Lung microvascular endothelial cell (primary cell): ENCODE measurements at places on chromosomes 1 and 21. TPM values are rescaled to one million over a fixed set of nuclear protein-coding genes. Genes with fewer than 3 reads are reported as not detected.

OPTC gene
- total RNA-seq: not detected in 2 replicates

GRCh38 chr21:41803316-41803715, 36.5 kb upstream of the RIPK4 start:
- DNase-seq: no peak

BARHL2 gene
- total RNA-seq: not detected in 2 replicates

SH2D1B gene
- total RNA-seq: 0.22 TPM in 1 of 2 replicates, not detected in the other

SLC25A34 gene
- 0.22 and 0.60 TPM in 2 replicates for total RNA-seq

TSPEAR gene
- total RNA-seq: under 0.01 TPM in 2 replicates

GRCh38 chr1:88540255-88540654, 143.8 kb upstream of the PKN2 start:
- DNase-seq: no peak

- no peak for DNase-seq
Measured at GRCh38 chr1:242139442-242139841, 140.5 kb upstream of the MAP1LC3C start.

DNA sequence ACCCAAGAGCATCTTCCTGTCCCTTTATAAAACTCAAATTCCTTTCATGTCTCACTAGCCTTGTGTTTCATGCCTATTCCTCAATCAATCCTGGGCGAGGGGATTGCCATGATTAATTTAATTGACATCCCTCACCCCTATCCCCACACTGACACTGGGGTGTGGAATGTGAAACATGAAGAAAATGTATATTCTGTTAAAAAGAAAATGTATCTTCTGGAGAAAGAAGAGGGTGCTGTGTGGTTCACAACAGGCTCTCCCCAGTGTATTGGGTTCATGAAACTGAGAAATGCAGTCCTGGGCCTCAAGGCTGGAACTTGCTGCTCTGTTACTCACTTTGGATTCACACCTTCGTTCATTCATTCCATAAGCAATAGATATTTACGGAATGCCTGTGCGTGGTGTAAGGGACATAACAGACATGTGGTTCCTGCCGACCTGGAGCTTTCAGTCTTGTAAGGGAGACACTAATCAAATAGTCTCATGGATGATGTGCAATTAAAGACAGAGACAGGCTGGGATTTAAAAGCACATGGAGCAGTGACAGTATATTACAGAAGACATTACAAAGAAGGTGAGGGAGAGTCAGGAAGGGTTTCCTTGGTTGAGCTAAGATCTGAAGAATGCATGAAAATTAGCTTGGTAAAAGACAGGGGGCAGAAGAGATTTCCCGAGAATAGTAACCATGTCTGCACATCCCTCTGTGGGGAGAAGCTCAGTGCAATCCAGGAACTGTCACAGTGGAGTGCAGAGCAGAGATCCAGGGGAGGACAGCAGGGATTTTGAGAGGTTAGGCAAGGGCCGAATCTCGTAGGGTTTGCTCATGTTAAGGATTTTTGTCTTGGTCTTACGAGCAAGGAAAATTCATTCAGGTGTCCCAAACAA, 32.1 kb downstream of the SERTAD4 start:
- no peak for DNase-seq

- no peak for DNase-seq
Measured at GRCh38 chr21:15309022-15309590, 244.3 kb upstream of the NRIP1 start.

DNA sequence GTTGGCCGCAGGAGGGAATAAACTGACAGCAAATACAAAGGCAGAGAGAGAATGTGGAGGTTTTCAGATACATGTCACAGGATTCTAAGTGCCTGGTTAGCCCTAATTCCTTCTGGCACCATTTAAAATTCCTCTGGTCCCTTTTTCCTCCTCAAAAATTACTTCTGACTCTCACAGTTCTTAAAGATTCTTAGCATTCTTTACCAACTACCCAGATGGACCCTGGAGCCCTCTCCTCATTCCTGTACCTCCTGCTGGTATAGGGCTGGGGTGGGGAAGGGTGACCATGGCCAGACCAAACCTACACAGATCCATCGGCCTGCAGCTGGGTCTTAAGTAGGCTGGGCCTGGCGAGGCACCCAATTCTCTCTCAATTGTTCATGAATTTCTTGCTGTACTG, 7.2 kb downstream of the MKNK1 start:
- no peak for DNase-seq

GRCh38 chr1:3244927-3245315, 175.9 kb downstream of the PRDM16 start:
- DNase-seq: no peak

CYP2J2 gene
- total RNA-seq: under 0.01 and 0.20 TPM in 2 replicates

DNA sequence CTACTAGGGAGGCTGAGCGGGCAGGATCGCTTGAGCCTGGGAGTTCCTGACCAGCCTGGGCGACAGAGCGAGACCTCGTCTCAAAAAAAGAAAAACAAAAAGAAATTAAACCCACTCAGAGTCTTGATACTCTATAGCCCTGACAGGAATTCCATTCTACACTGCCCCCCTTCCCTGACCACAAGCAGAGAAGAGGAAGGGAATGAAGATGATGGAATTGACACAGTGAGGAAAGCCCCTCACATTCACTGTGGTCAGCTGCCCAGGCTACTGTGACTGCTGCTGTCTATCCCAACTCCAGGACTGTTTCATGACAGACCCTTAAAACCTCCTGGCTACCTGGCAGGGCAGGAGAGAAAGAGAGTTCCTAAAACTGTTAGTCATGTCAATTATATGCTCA, 12.1 kb downstream of the LIN9 start:
- DNase-seq: no peak

- DNase-seq: no peak
Measured at GRCh38 chr1:938711-939489, 15.2 kb downstream of the SAMD11 start.

- DNase-seq: peak; percentile 37
Measured at GRCh38 chr1:84286071-84286470, 15.4 kb upstream of the SAMD13 start.

GRCh38 chr1:178282949-178283367, 189.1 kb downstream of the RASAL2 start:
- DNase-seq: peak; percentile 70

DNA sequence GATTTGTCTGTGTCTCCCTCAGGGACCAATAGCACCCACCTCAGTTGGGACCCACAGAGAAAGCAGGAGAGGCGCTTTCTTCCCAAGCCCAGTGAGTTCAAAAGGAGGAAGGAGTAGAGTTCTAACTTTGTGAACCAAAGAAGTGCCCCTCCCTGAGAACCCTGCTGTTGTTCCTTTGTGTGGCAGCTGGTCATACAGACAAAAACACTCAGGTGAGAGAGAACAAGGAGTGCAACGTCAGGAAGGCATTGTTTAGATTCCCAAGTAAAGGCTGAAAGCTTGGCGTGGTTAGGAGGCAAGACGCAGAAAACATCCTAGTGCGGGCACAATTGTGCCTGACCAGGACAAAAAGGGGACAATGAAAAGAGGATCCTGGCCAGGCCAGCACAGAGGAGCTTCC, 654.6 kb downstream of the KIF26B start:
- DNase-seq: no peak

- no peak for DNase-seq
Measured at GRCh38 chr21:28496517-28496916, 496.2 kb downstream of the LTN1 start.

- DNase-seq: no peak
Measured at GRCh38 chr1:209403921-209404320, 179.6 kb upstream of the CAMK1G start.

DNA sequence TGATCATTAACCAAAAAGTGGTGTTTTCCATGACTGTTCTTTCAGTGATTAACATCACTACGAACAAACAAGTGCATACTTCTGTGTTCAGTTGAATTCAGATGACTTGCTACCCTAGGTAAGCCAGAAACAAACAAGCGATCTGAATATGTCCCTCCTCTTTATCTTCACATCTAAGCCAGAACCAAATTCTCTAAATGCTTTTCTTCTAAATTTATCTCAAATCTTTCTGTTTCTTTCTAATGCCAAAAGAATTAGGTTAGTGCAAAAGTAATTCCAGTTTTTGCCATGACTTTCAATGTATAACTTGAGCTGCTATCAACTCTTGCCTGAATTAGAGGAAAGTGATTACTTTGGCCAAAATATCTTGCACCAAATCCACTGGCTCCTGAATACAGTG, 481.2 kb downstream of the COL11A1 start:
- DNase-seq: no peak

GRCh38 chr1:167617153-167618147, 12.6 kb upstream of the RCSD1 start:
- peak; percentile 68 for DNase-seq

DNA sequence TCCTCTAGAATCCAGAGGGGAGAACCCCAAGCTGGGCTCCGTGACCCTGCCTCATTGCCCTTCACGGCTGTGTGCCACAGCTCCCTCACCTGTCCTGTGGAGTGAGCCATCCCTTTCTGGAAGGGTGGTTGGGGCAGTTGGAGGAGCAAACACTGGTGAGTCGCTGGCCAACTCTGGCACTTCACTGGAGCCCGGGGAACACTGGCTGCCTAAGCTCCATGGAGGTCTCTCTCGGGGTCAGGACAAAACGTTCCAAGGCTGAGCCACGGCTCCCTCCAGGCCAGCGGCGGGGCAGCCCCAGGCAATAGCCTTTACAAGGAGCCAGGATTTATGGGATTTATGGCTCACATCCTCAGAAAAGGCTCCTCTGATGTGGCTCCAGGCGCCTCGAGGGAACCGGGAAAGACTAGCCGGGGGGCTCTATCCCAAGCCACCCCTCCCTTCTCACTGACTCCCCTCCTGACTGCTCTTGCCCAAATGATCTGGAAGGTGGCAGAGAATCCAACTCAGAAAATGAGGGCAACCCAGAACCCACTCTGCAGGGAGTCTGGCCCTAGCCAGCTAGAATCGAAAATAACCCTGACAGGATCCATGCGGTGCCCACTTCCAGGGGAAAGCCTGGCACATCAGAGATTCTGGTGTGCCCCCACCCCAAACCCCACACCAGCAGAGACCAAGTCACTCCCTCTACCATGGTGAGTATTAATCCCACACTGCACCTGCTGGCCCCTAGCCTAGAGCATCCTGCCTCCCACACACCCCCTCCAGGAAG, 75.2 kb downstream of the GLIS1 start:
- no peak for DNase-seq

DNA sequence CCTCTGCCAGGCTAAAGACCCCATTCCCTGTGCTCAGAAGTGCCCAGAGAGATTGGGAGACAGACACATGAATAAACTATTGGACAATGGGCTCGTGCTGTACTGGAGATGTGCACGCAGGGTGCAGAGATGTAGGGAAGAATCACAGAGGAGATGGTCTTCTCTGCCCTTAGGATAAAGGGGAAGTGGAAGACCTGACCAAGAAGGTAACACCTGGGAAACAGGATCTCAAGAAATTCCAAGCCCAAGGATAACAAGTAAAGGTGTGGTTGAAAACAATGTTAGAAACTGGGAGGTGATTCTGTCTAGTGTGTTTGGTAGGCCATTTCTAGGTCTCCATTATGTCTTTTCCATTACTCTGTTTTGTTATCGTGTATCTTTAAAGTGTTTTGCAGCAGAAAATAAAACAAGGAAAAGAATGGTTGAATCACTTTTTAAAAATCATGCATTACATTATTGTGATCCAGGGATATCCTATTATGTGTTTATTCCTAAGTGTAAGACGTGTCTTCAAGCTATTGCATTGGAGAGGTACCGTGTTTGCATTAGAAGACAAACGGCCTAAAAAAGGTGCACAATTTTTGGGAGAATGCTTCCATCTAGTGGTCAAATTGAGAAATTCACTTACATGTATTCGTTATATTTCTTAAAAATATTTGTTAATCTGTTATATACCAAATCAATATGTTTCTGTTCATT, 40.8 kb upstream of the KCTD3 start:
- peak; percentile 63 for DNase-seq

DNA sequence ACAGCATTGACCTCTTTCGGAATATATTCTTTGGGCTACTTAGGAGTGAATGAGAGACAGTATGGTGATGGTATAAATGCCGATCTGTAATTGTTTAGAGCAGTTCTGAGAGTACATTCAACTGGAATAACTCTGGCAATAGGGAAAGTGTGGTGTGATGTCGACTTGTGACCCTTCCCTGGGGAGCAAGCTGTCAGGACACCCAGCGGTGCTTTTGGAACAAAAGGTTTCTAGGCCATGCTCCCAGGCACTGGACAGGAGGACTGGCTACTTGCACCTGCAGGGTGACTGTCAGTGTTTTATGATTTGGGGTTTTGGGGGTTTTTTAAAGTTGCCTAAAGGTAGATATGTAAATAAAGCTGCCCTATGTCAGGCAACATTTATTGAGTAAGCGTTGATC, 50.9 kb downstream of the MACO1 start:
- no peak for DNase-seq

GRCh38 chr1:231985296-231986023, 358.9 kb downstream of the DISC1 start:
- DNase-seq: no peak

SPAG17 gene
- total RNA-seq: not detected in 2 replicates

GRCh38 chr1:198340139-198340538, 183.3 kb downstream of the NEK7 start:
- no peak for DNase-seq

SORT1 gene
- total RNA-seq: 9.5 and 11.6 TPM in 2 replicates

KIRREL1 gene
- total RNA-seq: 14.9 and 16.8 TPM in 2 replicates

GRCh38 chr21:37036177-37036576, 29.7 kb downstream of the RIPPLY3 start:
- DNase-seq: no peak

GRCh38 chr1:97632075-97632474, 288.8 kb downstream of the DPYD start:
- DNase-seq: peak; percentile 37

RAB42 gene
- total RNA-seq: 3.2 and 3.9 TPM in 2 replicates

- DNase-seq: no peak
Measured at GRCh38 chr1:238324211-238324864, 433.6 kb upstream of the ZP4 start.

DNA sequence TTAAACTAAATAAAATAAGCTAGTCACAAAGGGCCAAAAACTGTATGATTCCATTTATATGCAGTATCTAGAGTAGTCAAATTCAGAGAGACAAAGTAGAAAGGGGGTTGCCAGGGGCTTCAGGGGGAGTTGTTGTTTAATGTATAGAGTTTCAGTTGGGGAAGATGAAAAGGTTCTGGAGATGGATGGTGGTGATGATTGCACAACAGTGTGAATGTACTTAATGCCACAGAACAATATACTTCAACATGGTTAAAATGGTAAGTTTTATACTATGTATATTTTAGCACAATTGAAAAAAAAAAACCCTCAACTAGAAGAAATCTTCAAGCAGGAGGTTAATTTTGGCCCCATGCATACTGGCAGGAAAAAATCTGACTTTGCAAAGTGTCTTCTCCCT, 24.3 kb downstream of the VAV3 start:
- no peak for DNase-seq
